ENCODE measurements at places on chromosomes 11 and 22.
A peak's percentile ranks its signal among the peaks of the same experiment; 100 is the strongest.

- no peak for DNase-seq
Observed at GRCh38 chr11:3357994-3358676, 20.8 kb downstream of the ZNF195 start.

- no peak for DNase-seq
Observed at GRCh38 chr22:33757802-33758483, 162.3 kb downstream of the LARGE1 start.

GRCh38 chr11:110289472-110289871 is 6.9 kb downstream of the RDX start:
- no peak for DNase-seq

GRCh38 chr11:61488651-61489291 is 19.8 kb upstream of the LRRC10B start:
- no peak for DNase-seq

GRCh38 chr11:94954753-94955152 is 18.6 kb downstream of the CWC15 start:
- no peak for DNase-seq

GRCh38 chr11:77374108-77374507 is 72.6 kb upstream of the GDPD4 start:
- no peak for DNase-seq

DNA sequence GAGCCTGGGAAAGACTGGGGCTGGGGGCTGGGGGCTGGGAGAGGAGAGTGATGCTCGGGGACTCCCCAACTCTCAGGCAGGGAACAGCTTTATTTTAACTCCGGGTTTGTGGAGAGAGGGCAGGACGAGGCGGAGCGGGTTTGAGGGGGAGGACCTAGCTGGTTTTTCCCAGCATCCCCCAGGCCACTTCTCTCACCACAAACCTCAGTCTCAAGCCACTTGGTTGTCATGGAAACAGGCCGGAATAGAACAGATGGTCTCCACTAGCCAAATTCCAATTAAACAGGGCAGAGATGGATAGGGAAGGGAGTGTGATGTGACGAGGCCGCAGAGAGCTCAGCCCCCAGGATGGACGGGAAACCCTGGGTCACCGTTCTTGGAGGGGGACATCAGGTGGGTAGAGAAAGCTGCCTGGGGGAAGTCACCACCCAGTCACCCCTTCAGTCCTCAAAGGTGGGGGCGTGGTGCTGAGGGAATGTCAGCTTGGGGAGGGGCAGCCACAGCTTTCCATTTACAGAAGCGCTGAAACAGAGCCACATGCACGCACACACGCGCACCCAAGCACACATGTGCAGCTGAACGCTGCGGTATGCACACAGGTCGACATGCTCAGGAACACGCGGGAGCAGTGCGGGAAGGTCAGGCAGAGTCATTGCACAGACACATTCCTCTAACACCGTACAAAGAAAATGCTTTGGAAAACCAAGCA is 19.2 kb downstream of the NECTIN1 start:
- DNase-seq = peak; percentile 88

Measured in NCI-H2171 treated with DMSO at 0.1 percent for 48 hours (cell line).